ENCODE measurements at places on chromosomes 16 and 17. TPM values are rescaled to one million over a fixed set of nuclear protein-coding genes. Genes with fewer than 3 reads are reported as not detected.
A peak's percentile ranks its signal among the peaks of the same experiment; 100 is the strongest.

Gene PRSS8
- total RNA-seq = 17.7 TPM

Gene MFSD6L
- not detected for total RNA-seq

Gene MEIOC
- 1.5 TPM for total RNA-seq

Gene KRTAP4-9
- not detected for total RNA-seq

Gene TTYH2
- total RNA-seq = under 0.01 TPM

Gene TEKT1
- total RNA-seq = not detected

GRCh38 chr17:61997664-61998063 lies 67.4 kb downstream of the MED13 start:
- peak; percentile 19 for DNase-seq

- DNase-seq = no peak
Observed at GRCh38 chr16:61590577-61590976, 445.7 kb downstream of the CDH8 start.

DNA sequence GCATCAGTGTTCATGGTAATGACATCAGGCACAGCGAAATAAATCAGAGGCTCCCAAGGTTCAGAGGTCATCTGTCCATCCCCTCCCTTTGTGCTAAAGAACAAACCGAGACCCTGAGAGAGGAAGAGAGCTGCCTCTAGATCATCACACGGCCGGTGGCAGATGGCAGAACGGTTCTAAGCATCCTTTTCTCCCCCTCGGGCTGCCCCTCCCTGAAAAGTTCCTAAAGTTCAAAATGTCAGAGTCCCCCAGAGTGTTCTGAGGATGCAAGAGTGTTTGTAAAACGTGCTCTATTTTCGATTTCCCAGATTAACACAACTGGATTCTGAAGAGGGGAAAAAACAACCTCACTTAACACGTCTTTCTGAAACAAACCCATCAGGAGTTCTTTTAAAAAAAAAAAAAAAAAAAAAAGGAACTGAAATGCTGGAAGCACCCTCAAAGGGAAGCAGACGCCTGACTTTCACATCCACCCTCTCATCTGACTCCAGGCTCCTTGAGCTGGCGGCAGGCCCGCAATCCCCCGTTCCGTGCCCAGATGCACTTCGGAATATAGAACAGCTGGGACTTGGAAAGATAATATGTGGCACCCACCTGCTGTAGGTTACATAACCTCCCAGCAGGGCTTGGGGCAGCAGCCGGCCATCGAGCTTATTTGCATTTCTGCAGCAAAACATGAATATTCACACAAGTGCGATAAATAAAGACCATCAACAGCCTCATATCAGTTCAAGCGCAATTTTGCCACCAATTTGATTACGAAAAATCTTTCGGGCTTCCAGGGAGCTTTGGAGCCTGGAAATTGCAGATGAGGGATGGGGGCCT lies 115.5 kb upstream of the SMURF2 start:
- DNase-seq = no peak

- DNase-seq = no peak
Observed at GRCh38 chr16:57527027-57527426, 9.3 kb downstream of the CCDC102A start.

GRCh38 chr17:6753546-6753945 lies 2.3 kb upstream of the XAF1 start:
- DNase-seq = no peak

GRCh38 chr17:6346156-6346786 lies 88.7 kb downstream of the AIPL1 start:
- DNase-seq = no peak

- DNase-seq = no peak
Observed at GRCh38 chr17:14308636-14308964, 7.7 kb downstream of the HS3ST3B1 start.

- no peak for DNase-seq
Observed at GRCh38 chr17:81483862-81484194, 28.8 kb downstream of the ACTG1 start.

Measured in renal cortical epithelial cell (primary cell).